Activated CD4-positive, alpha-beta T cell treated with anti-CD3 and anti-CD28 coated beads for 36 hours (primary cell): ENCODE measurements at places on chromosomes 1 and 21. TPM values are rescaled to one million over a fixed set of nuclear protein-coding genes. Genes with fewer than 3 reads are reported as not detected.

Gene F11R
- 16.9 TPM for total RNA-seq

Gene MCOLN2
- total RNA-seq, result 43.5 TPM

DNA sequence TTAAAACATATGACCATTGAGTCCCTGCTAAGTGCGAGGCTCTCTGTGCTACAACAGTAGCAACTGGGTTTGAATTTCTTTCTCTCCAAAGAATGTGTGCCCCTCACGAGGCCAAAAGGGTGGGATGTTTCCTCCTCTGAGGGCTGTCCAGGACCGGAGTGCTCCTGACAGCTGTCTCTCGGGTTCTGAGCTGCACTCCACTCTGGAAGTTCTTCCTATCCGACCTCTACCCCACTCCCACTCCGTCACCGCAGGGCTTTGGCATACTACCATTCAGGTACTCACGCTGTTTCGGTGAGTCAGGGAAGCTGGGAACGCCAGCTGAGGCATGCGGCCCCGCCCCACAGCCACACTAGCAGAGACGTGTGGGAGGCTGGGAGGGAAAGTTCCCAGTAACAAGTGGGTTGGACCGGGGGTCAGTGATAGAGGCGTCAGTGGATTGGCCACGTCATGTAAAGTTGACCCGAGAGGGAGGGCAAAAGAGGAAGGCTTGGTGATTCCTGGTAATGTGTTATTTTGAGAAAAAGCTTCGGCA is 705 bp upstream of the SLC50A1 start:
- H3K4me1 ChIP-seq, result peaks cover 35% of the 10 kb centered on the region
- H3K27ac ChIP-seq, result peak overlapping the region; percentile 97
- no peaks in the 10 kb centered on the region for H3K27me3 ChIP-seq
- H3K36me3 ChIP-seq, result peaks cover 30% of the 10 kb centered on the region

Gene NOS1AP
- total RNA-seq, result 0.35 TPM

DNA sequence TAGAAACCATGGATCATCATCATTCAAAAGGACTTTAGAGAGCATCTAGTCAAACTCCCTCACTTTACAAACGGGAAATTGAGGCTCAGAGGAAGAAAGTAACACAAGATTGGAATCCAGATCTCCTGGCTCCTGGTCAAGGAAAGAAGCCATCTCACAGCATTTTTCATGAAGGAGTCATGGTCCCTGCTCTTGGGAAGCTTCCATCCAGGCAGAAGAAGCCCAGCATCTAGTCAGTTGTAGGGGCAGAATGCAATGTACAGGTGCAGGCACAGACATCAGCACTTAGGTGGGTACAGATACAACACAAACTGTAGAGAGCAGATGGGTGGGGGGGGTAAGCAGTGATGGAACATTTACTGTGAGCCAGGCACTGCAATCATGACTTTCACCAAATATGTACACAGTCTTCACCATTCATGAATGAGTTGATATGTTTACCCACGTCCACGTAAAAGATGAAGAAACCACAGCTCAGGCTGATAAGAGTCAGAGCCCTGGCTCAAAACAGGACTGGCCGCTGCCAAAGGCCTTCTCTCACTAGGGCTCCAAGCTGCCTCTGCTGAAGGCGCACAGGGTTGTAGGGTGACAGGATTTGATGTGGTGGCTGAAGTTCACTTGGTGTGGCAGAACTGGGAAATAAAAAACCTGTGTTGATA is 44.0 kb downstream of the OPTC start:
- no peak overlapping the region for H3K27ac ChIP-seq
- no peak for DNase-seq
- no peaks in the 10 kb centered on the region for H3K4me1 ChIP-seq
- no peak overlapping the region for H3K4me3 ChIP-seq
- no peaks in the 10 kb centered on the region for H3K27me3 ChIP-seq

Gene LCE1F
- not detected for total RNA-seq

- DNase-seq, result no peak
- no peak overlapping the region for H3K4me3 ChIP-seq
- H3K27ac ChIP-seq, result no peak overlapping the region
- H3K4me1 ChIP-seq, result no peaks in the 10 kb centered on the region
- no peaks in the 10 kb centered on the region for H3K27me3 ChIP-seq
- H3K36me3 ChIP-seq, result no peaks in the 10 kb centered on the region
Measured at GRCh38 chr1:82185084-82185483, 384.4 kb downstream of the ADGRL2 start.

DNA sequence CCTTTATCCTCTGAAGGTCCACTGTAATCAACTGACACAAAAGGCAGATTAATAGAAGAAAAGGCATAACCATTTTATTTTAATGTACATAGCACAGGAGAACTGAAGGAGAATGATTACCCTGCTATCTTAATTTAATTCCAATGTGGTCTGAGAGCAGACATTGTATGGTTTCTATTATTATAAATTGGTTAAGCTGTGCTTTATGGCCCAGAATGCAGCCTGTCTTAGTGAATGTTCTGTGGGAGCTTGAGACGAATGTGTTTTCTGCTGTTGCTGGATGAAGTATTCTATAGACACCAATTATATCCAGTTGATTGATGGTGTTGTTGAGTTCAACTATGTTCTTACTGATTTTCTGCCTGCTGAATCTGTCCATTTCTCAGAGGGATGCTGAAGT is 25.0 kb upstream of the SLC2A1 start:
- no peak overlapping the region for H3K4me3 ChIP-seq
- DNase-seq, result no peak
- H3K27me3 ChIP-seq, result no peaks in the 10 kb centered on the region
- H3K36me3 ChIP-seq, result no peaks in the 10 kb centered on the region
- no peak overlapping the region for H3K27ac ChIP-seq
- H3K4me1 ChIP-seq, result no peaks in the 10 kb centered on the region

- no peaks in the 10 kb centered on the region for H3K27me3 ChIP-seq
- H3K4me3 ChIP-seq, result no peak overlapping the region
- peaks cover 33% of the 10 kb centered on the region for H3K36me3 ChIP-seq
Measured at GRCh38 chr1:246647113-246647512, 77.1 kb upstream of the SCCPDH start.

DNA sequence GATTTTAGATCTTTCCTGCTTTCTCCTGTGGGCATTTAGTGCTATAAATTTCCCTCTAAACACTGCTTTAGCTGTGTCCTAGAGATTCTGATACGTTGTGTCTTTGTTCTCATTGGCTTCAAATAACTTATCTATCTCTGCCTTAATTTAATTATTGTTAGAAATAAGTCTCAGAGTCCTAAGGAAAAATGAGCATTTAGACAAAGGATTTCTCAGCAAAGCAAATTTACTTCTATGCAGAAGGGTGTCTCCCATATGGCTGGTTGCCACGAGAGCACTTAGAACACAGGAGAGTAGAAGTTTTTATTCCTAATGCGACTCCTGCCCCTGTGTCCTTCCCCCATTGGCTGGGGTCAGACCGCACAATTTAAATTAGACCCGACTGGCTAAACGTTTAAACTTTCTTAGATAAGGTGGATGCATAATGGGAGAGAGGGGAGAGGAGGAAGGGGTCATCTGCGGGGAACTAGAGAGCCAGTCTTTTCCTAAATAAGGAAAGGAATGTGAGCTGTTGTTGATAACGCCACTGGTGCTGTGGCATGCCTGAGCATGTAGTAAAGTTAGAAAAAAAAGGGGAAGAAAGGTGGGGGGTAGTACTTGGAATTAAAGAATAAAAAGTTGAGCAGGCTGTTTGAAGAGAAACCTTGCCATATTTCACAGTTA is 170.2 kb downstream of the DYRK1A start:
- H3K4me3 ChIP-seq, result no peak overlapping the region
- H3K36me3 ChIP-seq, result peaks cover 2% of the 10 kb centered on the region
- peaks cover 3% of the 10 kb centered on the region for H3K4me1 ChIP-seq
- no peak overlapping the region for H3K27ac ChIP-seq

GRCh38 chr1:201941420-201942128 is 4.8 kb downstream of the LMOD1 start:
- no peak for DNase-seq
- no peak overlapping the region for H3K27ac ChIP-seq
- peaks cover 6% of the 10 kb centered on the region for H3K4me1 ChIP-seq
- no peak overlapping the region for H3K4me3 ChIP-seq
- H3K36me3 ChIP-seq, result no peaks in the 10 kb centered on the region

GRCh38 chr1:197210426-197210825 is 57.6 kb upstream of the CRB1 start:
- peaks cover 2% of the 10 kb centered on the region for H3K4me1 ChIP-seq
- no peak overlapping the region for H3K4me3 ChIP-seq
- H3K36me3 ChIP-seq, result peaks cover 15% of the 10 kb centered on the region
- no peak for DNase-seq
- no peaks in the 10 kb centered on the region for H3K27me3 ChIP-seq

Gene FAM43B
- total RNA-seq, result not detected

DNA sequence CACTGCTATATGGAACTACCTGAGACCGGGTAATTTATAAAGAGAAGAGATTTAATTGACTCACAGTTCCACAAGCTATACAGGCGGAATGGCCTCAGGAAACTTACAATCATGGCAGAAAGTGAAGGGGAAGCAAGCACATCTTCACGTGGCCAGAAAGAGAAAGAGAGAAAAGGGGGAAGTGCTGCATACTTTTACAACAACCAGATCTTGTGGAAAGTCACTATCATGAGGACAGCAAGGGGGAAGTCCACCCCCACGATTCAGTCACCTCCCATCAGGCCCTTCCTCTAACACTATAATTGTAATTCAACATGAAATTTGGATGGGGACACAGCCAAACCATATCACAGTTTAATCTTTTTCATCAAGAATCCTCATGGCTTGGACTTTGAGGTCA is 339.2 kb upstream of the AJAP1 start:
- H3K4me3 ChIP-seq, result no peak overlapping the region
- no peaks in the 10 kb centered on the region for H3K4me1 ChIP-seq
- DNase-seq, result no peak
- peaks cover 5% of the 10 kb centered on the region for H3K27me3 ChIP-seq
- H3K36me3 ChIP-seq, result no peaks in the 10 kb centered on the region

Gene OLIG2
- not detected for total RNA-seq

Gene CD247
- total RNA-seq, result 149 TPM

Gene CD53
- total RNA-seq, result 244 TPM

Gene GBP2
- 294 TPM for total RNA-seq

GRCh38 chr1:61255358-61255703 is 173.0 kb downstream of the NFIA start:
- H3K27ac ChIP-seq, result no peak overlapping the region
- no peak for DNase-seq
- no peaks in the 10 kb centered on the region for H3K36me3 ChIP-seq
- no peaks in the 10 kb centered on the region for H3K27me3 ChIP-seq
- peaks cover 12% of the 10 kb centered on the region for H3K4me1 ChIP-seq
- no peak overlapping the region for H3K4me3 ChIP-seq

GRCh38 chr1:55684131-55684650 is 469.0 kb upstream of the USP24 start:
- DNase-seq, result no peak
- no peaks in the 10 kb centered on the region for H3K36me3 ChIP-seq
- H3K27me3 ChIP-seq, result peaks cover 21% of the 10 kb centered on the region
- H3K27ac ChIP-seq, result no peak overlapping the region
- H3K4me3 ChIP-seq, result no peak overlapping the region
- H3K4me1 ChIP-seq, result no peaks in the 10 kb centered on the region

- no peak overlapping the region for H3K27ac ChIP-seq
- H3K4me1 ChIP-seq, result peaks cover 6% of the 10 kb centered on the region
- no peak for DNase-seq
Measured at GRCh38 chr1:223482132-223482531, 88.9 kb downstream of the CCDC185 start.

Gene SELL
- total RNA-seq, result 262 TPM

GRCh38 chr1:17874231-17874630 is 119.1 kb downstream of the ACTL8 start:
- H3K36me3 ChIP-seq, result no peaks in the 10 kb centered on the region
- H3K4me3 ChIP-seq, result no peak overlapping the region
- DNase-seq, result no peak
- H3K27me3 ChIP-seq, result no peaks in the 10 kb centered on the region

- no peak overlapping the region for H3K27ac ChIP-seq
- H3K36me3 ChIP-seq, result no peaks in the 10 kb centered on the region
- H3K4me1 ChIP-seq, result peaks cover 5% of the 10 kb centered on the region
- peak; percentile 91 for DNase-seq
- no peak overlapping the region for H3K4me3 ChIP-seq
- no peaks in the 10 kb centered on the region for H3K27me3 ChIP-seq
Measured at GRCh38 chr1:151534662-151535278, 5.3 kb upstream of the TUFT1 start.

Gene DNTTIP2
- total RNA-seq, result 82.8 TPM

DNA sequence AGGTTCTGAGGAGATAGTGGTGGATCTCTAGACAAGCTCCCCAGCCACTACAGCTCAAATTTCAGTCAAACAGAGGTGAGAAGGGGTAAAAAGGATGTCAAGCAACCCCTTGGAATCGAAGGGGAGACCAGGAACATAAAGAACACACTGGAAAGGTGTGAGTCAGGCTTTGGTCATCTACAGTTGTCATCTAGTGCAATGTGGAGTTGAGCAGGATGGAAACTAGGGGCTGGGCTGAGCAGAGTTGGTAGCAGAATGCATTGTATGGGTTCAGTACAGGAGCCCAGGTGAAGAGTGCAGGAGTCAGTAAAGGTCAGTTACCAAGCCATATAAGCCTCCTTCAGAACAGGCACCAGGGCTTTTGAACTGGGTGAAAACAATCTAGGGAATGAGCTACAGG is 52.7 kb upstream of the VAV3 start:
- no peak overlapping the region for H3K4me3 ChIP-seq
- H3K27me3 ChIP-seq, result no peaks in the 10 kb centered on the region
- peaks cover 7% of the 10 kb centered on the region for H3K4me1 ChIP-seq
- DNase-seq, result no peak

Gene SLC2A1
- total RNA-seq, result 125 TPM

Gene KCNJ9
- 0.04 TPM for total RNA-seq

DNA sequence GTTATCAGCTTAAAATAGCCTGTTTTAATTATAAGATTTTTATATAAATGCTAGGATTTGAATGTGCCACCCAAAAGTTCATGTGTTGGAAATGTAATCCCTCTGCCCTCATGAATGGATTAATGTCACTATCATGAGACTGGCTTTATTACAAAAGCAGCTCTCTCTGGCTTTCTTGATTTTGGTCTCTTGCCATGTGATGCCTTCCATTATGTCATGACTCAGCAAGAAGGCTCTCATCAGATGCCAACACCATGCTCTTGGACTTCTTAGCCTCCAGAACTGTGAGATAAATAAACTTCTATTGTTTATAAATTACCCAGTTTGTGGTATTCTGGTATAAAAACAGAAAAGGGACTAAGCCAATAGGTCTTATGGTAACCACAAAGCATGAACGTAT is 6.9 kb upstream of the PRSS38 start:
- H3K36me3 ChIP-seq, result peaks cover 3% of the 10 kb centered on the region
- H3K27me3 ChIP-seq, result peaks cover 4% of the 10 kb centered on the region
- DNase-seq, result no peak
- H3K27ac ChIP-seq, result no peak overlapping the region
- H3K4me1 ChIP-seq, result peaks cover 9% of the 10 kb centered on the region

DNA sequence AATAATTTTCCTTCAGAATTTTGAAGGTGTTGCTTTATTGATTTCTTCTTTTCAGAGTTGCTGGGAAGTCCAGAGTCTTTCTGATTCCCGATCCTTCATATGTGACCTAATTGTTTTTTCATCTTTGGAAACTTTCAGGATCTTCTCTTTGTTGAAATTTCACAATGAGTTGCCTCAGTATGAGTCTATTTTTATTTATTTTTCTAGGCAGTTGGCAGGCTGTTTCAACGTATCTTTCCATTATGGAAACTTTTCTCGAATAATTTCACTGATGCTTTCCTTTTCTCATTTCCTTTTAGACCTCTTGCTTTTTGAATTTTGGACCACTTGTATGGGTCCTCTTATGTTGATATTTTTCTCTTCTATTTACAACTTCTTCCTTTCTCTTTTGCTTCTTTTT is 354.3 kb downstream of the TGFB2 start:
- H3K36me3 ChIP-seq, result no peaks in the 10 kb centered on the region
- H3K27ac ChIP-seq, result no peak overlapping the region
- no peaks in the 10 kb centered on the region for H3K4me1 ChIP-seq
- no peak for DNase-seq
- H3K27me3 ChIP-seq, result no peaks in the 10 kb centered on the region
